ENCODE measurements at places on chromosomes 13 and 19.

DNA sequence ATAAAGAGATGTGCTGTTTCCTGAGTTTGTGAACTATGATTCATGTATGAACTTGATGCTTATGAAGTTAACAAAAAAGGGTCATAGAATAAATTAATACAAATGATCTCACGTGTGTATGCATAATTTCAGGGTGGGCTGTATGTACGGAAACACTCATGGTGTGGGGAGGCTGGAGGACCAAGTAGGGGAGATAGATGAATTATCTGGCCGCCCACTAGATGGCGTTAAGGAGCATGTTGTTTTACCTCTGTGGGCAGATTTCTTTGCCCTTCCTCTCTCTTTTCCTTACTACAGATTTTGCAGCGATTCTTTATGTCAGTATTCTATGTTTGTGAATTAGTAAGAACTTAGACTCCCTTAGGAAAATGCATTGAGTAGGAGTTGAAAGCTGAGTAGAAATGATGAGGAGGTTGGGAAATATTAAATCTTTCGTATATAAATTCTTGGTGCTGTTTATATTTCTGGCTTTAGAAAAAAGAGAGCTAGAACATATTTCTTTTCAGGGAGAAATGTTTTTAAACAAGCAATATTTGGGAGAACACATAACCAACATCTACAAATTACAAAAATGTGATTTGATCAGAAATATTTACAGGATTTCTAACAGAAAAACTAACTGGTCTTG is 47.4 kb upstream of the TMTC4 start:
- peak; percentile 36 for DNase-seq

DNA sequence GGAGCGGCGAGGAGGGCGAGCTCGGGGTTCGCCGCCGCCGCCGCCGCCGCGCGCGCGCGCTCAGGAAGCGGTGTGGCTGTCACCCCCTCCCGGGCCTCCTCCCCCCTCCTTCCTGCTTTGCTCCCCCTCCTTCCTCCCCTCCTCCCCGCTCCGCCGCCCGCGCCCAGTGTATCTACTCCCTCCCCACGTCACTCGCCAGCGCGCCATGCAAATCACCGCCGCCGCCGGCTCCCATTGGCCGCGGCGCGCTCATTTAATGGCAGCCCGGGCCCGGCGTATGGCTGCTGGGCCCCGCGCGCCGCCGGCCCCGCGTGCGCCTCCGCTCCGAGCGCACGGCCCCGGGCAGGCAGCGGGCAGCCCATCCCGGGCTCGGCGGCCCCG is 335 bp upstream of the SOX1 start:
- no peak for DNase-seq

DNA sequence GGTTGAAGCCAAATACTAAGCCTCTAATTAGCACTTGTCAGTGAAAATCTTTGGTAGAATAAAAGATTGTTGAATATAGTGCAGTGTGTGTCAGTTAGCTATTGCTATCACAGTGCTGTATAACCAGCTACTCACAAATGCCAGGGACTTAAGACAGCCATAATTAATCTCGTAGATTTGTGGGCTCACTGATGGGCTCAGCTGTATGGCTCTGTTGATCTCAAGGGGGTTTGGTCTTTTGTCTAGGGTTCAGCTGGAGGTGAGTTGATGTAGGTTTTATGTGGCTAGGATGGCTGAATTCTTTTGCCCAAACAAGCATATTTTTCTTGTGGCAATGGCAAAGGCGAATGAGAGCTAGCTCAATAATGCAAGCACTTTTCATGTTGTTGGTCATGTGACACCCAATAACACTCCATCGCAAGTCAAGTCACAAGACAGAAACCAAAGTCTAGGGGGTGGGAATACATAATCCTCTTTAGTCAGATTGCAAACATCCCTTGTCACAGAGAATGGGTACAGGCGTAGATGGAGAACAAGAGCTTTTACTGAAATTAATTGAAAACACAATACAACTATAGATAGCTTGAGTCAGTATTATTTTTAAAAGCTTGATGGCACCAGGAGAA is 121.7 kb upstream of the EDNRB start:
- no peak for DNase-seq

GRCh38 chr13:49681842-49682435 is 9.3 kb downstream of the EBPL start:
- no peak for DNase-seq

GRCh38 chr13:112034231-112034630 is 32.7 kb upstream of the SOX1 start:
- no peak for DNase-seq

GRCh38 chr13:46315491-46316075 is 71.5 kb downstream of the RUBCNL start:
- DNase-seq, result no peak

DNA sequence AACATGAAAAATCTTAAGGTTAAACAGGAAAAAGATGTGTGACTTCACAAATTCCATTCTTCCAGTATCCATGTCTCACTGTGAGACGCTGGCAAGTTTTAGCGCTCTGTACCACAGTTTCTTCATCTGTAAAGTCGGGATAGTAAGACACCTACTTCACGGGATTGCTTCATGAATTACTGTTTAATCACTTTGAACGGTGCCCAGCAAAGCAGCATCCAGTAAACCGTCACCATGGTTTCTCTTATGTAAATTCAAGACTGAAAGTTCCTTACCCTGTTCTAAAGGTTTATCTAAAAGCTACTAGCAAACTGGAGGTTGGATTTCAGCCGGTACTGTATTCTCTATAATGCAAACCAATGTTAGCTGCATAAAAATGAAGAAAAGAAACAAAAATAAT is 53.5 kb downstream of the KATNAL1 start:
- DNase-seq, result no peak

- no peak for DNase-seq
Observed at GRCh38 chr13:67557118-67557517, 327.0 kb upstream of the PCDH9 start.

DNA sequence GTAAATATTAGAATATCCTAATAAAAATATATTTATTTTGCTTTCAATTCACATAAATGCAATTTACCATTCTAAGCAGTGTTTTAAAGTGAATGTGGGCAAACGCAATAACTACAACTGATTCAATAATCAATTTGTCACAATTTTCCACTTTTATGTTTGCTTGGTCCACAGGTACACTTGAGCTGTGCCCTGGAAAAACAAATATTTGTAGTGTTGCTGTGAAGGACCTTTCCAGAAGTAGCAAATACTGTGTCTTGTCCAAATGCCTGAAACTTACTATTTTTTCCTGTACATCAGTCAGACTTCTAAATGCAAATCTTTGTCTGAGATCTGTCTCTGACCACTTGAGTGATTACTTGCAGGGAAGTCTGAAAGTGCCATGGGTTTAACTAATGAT is 845.8 kb upstream of the SLITRK5 start:
- DNase-seq, result no peak

DNA sequence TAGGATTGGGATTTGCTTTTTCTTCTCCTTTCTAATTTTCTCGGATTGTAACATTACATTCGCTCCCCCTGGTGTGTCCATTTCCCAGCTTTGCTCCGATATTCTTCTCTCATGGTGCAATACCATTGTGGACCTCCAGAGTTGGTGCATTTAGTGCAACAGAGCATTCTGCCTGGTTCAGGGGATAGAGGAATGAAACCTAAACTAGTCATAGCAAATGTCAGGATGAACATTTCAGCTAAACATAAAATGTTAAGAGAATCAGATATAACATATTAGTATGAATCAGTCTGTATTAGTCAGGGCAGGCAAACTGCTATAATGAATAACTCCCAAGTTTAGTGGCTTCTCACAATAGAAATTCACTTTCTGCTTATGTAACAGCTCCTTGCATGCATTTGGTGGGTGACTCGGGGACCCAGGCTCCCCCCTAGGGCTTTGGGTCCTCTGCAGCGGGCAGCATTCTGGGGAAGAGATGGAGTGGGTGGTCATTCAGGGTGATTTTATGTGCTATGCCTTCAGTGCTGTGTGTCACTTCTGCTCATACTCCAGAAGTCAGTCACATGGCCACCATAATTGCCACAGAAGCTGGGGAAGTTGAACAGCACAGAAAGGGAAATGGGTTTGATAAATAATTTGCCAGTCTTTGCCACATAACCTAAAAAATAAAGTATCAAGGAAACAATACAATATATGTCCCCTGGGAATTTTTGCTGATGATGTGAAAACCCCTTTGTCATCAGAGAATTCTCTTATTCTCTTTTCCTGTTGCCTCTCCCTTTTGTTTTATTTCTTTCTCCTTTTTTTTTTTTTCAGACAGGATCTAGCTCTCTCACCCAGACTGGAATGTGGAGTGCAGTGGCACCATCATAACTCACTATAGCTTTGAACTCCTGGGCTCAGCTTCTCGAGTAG is 111.0 kb downstream of the HSPH1 start:
- peak; percentile 33 for DNase-seq

GRCh38 chr19:10294368-10294697 is 4.6 kb downstream of the ICAM5 start:
- no peak for DNase-seq

- no peak for DNase-seq
Observed at GRCh38 chr19:31666126-31666525, 316.9 kb upstream of the TSHZ3 start.

GRCh38 chr13:80473695-80474094 is 132.8 kb upstream of the SPRY2 start:
- peak; percentile 23 for DNase-seq

All from ACHN (cell line).